ENCODE measurements at places on chromosomes 11 and 22.
A peak's percentile ranks its signal among the peaks of the same experiment; 100 is the strongest.

- no peak for DNase-seq
Observed at GRCh38 chr11:15829312-15829711, 527.0 kb downstream of the SOX6 start.

GRCh38 chr11:134607963-134608750, 196.1 kb upstream of the B3GAT1 start:
- no peak for DNase-seq

GRCh38 chr11:109783840-109784239, 309.4 kb upstream of the ZC3H12C start:
- DNase-seq: peak; percentile 2

GRCh38 chr11:71418643-71419042, 29.6 kb downstream of the DHCR7 start:
- DNase-seq: peak; percentile 26

DNA sequence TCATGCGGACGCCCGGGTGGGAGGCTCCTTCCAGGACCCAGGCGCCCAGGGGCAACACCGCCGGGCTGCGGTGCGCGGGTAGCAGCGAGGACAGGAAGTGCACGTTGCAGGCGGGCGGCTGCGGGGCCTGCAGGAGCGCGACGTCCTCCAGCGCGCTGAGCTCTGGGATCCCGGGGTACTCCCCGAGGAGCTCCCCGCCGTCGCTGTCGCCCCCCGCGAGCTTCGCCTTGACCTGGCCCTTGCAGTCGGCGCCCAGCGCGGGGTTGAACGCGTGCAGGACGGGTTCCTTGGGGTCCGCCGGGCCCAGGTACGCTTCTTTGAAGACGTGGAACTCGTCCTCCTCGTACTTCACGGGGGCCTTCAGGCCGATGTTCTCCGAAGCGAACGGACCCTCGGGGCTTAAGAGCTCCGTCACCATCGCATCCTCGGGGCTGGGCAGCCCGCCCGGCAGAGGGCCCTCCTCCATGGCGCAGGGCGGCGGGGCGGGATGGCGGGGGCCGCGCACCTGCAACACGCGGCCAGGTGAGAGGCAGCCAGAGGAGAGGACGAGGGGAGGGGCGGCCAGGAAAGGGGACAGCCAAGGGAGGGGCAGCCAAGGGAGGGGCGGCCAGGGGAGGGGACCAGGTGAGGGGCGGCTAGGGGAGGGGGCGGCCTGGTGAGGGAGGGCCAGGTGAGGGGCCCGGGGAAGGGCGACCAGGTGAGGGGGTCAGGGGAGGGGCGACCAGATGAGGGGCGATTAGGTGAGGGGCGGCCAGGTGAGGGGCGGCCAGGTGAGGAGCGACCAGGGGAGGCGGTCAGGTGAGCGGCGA, 921 bp downstream of the TESMIN start:
- no peak for DNase-seq

DNA sequence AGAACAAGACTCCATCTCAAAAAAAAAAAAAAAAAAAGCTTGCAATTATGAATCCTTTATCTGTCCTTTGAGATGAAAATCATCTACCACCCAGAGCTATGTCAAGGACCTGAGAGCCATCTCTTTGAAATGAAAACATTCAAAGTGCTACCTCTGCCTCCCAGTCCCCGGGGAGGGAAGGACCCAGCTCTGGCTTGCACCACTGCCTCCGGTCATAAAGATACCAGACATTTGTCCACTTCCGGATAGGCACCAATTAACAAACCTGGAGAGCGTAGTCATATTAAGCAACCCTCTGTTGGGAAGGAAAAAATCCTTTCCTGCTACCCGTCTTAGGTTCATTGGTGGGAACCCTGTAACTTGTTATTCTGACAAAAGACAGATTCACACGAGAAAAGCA, 98.6 kb downstream of the ARHGAP8 start:
- no peak for DNase-seq

DNA sequence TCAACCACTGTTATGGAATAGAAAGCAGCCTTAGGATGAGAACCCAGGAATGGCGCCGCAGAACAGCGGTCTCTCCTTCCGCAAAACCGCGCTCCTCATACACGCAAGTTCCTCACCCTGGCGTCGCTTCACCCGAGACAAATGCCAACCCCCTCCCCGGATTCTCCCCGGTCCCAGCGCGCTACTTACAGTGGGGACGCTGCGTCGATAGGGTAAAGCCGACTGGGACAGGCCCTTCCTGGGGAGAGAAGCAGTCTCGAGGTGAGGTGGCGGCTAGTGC, 287 bp downstream of the RPS13 start:
- no peak for DNase-seq

- no peak for DNase-seq
Observed at GRCh38 chr11:130006929-130007328, 4.3 kb upstream of the PRDM10 start.

GRCh38 chr22:38467904-38468442, at the start of gene KDELR3:
Gene KDELR3 (plus strand): TSS chr22:38468096. CDS start chr22:38468234, 138 bp downstream.
- peak; percentile 69 for DNase-seq

DNA sequence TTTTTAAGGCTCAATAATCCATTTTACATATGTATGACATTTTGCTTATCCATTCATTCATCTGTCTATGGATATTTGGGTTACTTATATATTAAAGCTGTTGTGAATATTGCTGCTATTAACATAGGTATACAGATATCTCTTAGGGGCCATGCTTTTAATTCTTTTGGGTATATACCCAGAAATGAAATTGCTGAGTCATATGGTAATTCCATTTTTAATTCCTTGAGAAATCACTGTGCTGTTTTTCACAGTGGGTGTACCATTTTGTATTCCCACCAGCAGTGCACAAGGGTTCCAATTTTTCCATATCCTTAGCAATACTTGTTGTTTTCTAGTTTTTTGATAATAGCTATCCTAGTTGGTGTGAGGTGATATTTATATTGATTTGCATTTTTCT, 19.0 kb downstream of the PRMT3 start:
- DNase-seq: no peak

DNA sequence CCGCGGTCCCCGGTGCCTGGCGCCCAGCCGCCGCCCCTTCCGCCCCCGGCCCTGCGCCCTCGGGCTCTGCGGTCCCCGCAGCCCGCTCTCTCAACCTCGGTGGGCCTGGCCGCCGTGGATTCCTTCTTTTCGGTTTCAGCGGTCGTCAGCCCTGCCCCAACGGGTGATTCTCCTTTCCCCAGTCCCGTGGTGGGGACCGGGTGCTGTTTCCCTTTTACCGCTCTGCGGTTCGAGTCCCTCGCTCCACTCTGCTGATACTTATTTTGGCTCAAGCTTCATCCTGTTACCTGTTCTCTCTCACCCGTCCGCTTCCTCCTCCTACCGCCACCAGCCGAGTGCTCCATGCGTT, 494 bp downstream of the ZDHHC5 start:
- no peak for DNase-seq

- no peak for DNase-seq
Observed at GRCh38 chr11:99275521-99275920, 254.8 kb downstream of the CNTN5 start.

GRCh38 chr11:75740681-75741080, 23.0 kb downstream of the MOGAT2 start:
- no peak for DNase-seq

DNA sequence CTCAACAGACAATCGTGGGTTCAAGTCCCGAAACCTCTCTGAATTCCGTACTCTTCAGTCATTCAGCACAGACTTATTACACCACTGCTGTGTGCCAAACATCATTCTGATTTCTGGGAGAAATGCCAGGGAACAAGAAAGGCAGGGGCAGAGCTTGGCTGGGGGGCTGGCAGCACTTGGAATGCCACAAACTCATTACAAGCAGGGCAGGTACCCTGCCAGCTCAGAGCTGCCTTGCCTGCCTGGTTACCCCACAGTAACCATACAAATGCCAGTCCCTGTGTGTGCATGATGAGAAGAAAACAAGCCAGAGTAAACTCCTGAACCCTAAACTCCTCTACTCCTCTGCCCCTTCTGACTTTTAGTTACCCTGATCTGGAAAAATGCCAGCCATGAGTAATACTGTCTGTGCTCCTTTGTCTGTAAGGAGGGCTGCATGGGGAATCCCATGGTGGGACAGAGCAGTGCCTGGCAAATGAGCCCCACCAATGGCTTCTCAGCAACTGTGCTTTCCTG, 6.9 kb upstream of the RAD9A start:
- no peak for DNase-seq

- no peak for DNase-seq
Observed at GRCh38 chr22:30885001-30885366, 83.6 kb downstream of the MORC2 start.

- DNase-seq: no peak
Observed at GRCh38 chr11:63683133-63683991, 2.1 kb downstream of the RTN3 start.

DNA sequence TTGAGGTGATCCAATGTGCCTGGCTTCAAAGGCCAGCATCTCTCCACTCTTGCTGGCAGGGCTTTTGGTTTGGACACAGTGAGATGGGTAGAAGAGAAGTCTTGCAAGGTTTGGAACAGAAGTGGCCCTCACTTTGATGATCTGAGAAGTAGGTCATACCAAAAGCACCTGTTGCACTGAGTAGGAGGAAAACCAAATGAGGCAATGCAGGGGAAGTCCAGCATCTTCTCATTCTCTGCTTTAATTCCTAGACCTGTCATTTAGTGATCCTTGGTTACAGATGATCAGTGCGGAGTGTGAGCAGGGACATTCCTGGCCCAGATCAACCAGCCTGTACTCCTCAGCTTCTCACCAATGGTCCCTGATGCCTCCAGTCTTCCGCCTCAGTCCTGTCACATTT, 990.5 kb downstream of the OPCML start:
- no peak for DNase-seq

DNA sequence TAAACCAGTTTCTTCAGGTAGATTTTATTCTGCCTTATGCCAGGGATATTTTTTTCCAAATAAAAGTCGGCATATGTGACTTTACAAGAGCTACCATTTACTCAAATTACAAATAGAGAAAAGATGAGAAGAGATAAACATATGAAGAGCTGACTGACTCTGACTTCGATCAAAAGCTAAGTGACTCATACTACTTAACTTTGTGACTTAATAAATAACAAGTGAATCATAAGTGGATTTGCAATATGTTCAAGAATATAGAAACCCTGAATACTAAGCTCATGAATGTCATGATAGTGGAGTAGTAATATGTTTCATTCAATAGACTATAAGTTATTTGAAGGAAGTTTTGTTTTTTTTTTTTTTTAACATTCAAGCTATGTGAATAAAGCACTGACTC, 130.5 kb upstream of the ANO3 start:
- DNase-seq: no peak

DNA sequence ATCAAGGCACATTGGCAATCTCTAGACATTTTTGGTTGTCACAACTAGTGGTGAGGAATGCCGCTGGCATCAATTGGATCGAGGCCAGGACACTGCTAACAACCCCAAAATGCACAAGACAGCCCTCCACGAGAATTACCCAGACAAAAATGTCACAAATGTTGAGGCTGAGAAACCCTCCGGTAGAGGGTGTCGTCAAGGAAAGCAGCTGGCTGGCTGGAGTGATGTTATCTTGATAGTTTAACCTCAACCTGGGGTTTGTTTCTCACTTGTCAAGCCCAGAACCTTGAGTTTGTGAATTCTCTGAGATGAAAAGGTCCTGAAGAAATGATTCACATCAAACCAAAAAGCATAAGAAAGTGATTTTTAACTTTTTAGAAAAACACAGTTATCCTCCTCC, 21.1 kb upstream of the TMPRSS13 start:
- DNase-seq: no peak

- DNase-seq: no peak
Observed at GRCh38 chr11:92765082-92765840, 204.2 kb upstream of the MTNR1B start.

DNA sequence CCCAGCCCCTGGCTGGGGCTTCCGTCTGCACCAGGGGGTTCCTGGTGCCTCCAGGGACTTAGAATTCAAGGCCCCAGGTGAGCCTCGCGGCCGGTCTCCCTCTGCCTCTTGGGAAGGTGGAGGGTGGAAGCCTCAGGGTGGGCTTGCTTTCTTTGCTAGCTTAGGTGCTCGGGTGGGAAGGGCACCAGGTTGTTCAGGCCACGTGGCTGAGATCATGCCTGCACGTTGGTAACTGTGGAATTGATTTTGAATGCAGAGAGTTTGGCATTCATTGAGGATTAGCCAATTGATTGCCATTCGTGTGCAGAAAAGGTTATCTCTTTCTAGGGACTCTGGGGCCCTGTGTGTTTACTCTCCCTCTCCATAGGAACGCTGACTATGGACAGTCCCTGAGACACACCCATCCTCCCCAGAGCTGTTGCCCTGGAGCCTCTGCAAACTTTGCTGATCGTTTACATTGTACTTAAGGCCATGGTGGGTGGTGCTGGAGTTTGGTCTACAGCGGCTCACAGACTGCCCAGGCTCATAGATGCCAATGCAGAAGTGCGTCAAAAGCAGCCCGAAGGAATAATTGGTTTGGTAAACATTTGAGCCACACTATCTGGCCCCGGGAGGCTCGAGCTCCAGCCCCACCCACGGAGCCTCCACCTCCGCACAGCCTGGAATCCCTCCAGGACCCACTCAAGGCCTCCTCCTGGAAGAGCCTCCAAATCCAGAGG, 1457.7 kb downstream of the BRD1 start:
- no peak for DNase-seq

DNA sequence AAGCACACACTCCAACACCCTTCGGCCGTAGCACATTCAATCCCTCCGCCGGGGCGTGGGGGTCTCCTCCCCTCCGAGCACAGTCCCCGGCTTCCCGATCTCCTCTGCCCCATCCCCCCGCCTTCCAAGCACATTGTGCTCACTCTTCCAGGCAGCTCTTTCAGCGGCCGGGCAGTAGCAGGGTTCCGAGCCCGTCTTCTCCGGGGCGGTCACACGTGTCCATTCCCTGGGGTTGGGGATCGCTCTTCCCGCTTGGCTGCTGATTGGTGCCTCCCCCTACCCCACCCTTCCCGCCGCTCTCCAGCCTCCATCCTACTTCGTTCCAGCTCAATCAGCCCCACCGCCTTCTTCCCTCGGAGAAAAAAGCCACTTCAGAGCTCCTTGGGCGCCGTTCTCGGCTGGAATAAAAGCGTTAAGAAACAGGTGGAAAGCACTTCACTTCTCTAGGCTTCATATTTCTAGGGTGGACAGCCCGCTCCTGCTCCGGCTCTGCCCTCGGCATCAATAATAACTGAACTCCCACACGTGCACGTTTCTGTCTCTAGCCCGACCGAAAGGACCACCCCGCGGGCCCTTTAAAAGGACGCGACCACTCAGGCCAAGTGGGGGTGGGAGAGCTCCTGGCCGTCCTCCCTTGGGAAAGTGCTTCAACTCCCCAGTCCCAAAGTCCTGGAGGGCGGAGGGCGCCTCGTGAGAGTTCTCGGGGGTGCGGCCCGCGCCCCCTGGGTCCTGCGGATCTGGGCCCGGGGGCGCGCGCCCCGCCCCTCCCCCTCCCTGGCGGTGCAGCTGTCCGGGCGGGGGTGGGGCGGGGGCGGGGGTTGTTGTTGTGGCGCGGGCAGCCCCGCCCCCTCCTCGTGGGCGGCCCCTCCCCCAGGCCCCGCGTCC, 464 bp upstream of the CECR2 start:
- no peak for DNase-seq

- no peak for DNase-seq
Observed at GRCh38 chr22:44718418-44718817, 16.4 kb downstream of the PRR5 start.
